ENCODE measurements at places on chromosomes 11 and 22.

GRCh38 chr22:31275018-31275417 lies 17.3 kb downstream of the PIK3IP1 start:
- DNase-seq = no peak

GRCh38 chr11:64522843-64523380 lies 68.1 kb upstream of the SLC22A12 start:
- DNase-seq = no peak

GRCh38 chr11:72824811-72825505 lies 10.7 kb downstream of the ATG16L2 start:
- DNase-seq = no peak

GRCh38 chr11:68004551-68005335 lies 846 bp upstream of the UNC93B1 start:
- no peak for DNase-seq

DNA sequence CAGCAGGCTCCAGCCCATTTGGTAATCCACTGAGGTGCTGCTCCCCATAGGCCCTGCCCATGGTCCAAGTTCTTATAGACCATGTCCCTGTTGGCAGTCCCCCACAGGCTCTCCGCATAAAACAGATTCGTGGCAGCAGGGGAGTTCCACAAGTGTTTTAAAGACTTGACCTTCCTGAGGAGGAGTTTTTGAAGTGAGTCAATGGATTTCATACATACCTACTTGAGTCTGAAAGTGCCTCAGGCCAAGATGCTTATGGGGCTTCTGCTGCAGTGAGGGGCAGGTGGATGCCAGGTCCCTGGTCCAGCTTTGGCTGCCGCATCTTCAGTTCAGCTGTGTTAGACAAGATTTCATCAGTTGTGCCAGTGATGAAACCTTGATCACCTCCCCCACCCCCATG lies 43.3 kb downstream of the CABIN1 start:
- no peak for DNase-seq

DNA sequence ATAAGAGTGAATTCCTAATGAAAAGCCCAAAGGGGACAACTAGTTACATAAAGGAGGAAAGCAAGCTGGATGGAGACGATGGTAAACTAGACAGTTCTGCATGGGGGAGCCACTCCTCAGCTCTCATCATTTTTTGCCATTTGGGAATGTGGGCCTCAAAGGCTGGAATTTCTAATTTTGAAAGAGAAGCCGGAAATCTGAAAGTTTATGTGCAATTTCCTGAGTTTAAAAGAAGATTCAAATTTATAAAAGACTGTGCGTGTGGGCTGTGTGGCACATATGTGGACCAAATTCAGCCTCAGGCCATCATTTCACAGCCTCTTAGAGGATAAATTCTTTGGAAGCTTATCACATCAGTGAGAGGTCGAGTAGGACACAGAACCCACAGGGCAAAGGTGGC lies 18.3 kb upstream of the CRY2 start:
- no peak for DNase-seq

DNA sequence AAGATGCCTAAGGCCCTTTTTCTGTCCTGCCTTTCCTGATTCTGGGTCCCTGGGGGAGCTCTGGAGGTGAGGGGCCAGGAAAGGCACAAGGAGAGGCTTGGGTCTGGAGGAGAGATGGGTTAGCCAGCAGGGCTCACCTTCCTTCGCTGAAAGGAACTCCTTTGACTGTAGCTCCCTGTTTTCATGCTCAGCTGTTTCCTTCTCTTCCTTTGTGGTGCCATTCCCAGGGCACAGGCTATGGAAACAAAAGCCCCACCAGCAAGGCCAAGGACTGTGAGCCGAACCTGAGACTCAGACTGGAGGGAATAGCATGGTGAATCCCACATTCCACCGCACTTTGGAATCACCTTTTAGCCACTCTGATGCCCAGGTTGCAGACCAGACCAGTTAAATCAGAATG lies 10.5 kb downstream of the SLC43A3 start:
- DNase-seq = no peak

DNA sequence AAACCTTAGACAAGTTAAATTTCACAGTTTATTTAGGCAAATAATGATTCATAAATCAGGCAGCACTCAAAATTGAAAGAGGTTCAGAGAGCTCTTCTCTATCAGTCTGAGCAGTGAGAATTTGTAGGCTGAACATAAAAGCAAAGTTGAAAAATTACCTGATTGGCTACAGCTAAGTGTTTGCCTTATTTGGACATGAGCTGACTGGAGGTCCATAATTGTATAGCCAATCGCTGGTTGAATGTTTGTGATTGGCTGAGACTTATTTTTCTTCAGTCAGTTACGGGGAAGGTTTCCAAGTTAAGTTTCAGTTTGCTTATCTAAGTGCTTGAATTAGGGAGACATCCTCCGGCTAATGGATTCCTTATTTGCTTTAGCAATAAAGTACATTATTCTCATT lies 527.5 kb downstream of the CNTN5 start:
- DNase-seq = no peak

GRCh38 chr22:24146194-24146616 lies 35.1 kb upstream of the SUSD2 start:
- no peak for DNase-seq

DNA sequence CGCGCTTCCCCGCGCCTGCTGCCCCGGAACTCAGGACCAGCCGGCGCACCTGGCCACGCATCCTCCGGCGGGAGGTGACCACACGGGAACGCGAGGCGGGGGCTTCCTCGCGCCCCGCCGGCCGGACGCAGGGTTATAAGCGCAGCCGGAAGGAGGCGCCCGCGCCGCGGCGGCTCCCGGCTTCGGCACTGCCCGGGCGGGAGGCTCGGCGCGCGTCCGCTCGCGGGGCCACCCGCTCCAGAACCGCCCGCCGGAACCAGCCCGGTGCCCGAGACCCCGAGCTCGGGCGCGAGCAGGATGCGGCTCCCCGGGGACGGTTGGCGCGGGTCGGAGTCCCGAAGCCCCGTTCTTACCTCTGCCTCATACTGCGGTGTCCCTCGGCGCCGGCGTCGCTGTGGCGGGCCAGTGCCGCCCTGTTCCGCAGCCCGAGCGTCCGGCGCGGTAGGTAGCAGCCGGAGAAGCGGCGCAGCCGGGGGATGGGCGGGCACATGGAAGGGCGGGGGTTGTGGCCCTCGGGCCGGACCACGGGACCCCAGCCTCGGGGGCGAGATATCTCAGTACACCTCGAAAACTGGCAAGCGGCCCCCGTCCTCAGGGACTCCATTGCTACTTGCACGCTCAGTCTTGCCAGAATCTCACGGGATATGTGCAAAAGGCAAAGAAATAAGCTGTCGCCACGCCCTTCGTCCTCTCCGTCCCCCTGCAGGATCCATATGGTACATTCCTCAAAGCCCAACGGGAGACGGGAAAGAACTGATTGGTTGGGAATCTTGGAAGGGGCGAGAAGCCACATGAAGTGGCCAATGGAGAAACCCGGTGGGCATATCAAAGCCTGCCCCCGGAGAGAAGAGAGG lies 23.1 kb downstream of the MICAL3 start:
- DNase-seq = peak; percentile 93

GRCh38 chr11:86292912-86293616 lies 9.0 kb upstream of the HIKESHI start:
- DNase-seq = no peak

- DNase-seq = no peak
Measured at GRCh38 chr11:6614446-6614845, 2.4 kb upstream of the TAF10 start.

DNA sequence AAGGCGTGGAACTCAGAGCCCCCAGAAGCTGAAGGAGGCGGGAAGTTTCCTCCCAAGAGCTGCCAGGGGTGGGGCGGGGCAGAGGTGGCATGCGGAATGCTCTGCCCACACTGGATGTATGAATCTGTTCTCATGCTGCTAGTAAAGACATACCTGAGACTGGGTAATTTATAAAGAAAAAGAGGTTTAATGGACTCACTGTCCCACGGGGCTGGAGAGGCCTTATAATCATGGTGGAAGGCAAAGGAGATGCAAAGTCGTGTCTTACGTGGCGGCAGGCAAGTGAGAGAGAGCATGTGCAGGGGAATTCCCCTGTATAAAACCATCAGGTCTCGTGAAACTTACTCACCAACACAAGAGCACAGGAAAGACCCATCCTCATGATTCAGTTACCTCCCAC lies 57.6 kb downstream of the SMIM38 start:
- DNase-seq = no peak

GRCh38 chr22:23268877-23269276 lies 88.6 kb downstream of the BCR start:
- no peak for DNase-seq

DNA sequence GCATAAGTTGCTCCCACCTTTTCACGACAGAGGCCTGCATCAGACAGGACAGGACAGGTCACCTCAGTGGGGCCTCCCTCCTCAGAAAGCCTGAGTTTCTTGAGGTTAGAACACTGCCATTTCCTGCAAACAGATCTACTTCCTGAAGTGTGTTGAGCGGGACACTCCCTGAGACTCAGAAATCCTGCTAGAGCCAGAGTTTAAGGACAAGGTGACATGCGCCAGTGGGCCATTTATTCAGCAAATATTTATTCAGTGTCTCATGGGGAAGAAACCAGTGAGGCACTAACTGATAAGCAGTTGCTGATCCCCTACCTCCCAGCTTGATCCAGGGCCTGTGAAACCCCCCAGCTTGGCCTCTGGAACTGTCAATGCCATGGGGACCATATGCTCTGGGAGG lies 454.6 kb downstream of the SOX6 start:
- no peak for DNase-seq

GRCh38 chr22:46931414-46931813 lies 169.0 kb downstream of the TBC1D22A start:
- DNase-seq = no peak

GRCh38 chr11:2576111-2576510 lies 123.7 kb downstream of the KCNQ1OT1 start:
- no peak for DNase-seq

DNA sequence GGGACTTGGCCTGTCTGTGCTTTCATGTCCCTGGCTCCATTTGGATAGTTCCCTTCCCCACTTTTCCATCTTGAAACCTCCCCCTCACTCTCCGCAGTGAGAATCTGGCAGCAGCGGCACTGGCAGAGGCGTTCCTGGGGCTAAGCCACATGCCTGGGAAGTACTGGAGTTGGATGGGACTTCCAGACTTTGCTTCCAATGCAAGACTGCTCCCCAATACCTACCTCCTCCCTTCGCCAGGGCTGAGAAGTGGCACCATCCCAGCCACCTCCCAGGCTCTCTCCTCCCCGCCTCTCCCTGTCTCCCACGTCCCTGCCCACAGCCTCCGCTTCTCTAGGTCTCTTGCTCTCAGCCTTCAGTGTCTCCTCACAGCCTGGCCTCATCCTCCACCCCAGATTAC lies 16.6 kb downstream of the TST start:
- DNase-seq = no peak

- DNase-seq = no peak
Measured at GRCh38 chr11:59010708-59011107, 71.4 kb downstream of the GLYATL1 start.

- peak; percentile 9 for DNase-seq
Measured at GRCh38 chr22:44080936-44081861, 57.1 kb downstream of the PARVB start.

DNA sequence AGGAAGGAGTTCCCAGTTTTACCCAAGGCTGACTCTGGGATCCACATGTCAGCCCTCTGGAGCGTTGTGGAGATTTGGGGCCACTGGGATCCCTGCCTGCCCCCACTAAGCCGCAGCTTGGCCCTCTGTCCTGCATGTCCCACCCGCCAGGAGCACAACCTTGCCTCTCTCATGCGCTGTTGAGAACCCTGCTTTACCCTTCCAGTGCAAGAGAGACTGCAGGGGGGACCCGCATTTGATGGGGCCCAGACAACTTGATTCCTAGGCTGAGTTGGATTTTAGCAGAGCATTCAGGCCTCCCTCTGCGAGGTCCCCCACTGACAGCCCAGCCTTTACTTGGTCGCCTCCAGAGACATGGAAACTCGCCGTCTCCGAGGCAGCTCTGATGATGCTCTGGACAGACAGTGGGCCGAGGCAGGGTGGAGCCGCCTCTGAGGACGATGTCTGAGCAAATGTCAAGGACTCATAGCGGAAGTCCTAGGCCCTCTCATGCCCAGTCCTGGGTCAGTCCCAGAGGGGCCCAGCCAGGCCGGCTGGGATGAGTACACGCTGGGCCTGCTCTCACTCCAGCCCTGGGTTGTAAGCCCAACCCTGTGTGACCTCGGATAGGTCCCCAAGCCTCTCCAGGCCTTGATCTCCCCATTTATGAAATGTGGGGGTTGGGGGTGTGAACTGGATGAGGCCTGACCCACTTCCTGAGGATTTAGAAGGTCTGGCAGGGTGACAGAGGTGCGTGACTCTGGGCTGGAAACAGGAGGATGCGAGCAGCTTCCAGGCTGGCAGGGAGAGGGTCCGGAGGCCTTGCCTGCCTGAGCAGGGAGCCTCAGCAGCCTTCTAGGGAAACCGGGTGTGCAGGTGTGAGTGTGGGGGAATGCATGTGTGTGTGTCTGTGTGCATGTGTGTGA lies 630 bp downstream of the CD5 start:
- DNase-seq = no peak

DNA sequence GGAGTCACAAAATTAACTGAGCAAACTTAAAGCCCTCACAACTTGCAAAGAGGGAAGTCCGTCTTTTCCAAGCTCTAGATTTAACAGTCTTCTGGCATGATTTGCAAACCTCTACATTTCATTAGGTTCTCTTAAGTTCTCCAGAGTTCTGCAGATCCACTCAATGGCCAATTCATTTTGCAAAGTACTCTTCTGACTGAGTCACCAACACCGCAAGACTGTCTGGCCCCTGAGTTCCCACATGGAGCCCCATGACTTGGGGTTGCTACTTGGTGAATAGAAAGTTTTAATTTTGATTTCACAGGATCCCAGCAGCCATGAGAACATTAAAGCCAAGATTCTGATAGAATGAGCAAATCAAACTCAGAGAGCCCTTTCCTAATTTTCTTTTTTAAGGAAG lies 134.5 kb downstream of the PLEKHA7 start:
- no peak for DNase-seq

DNA sequence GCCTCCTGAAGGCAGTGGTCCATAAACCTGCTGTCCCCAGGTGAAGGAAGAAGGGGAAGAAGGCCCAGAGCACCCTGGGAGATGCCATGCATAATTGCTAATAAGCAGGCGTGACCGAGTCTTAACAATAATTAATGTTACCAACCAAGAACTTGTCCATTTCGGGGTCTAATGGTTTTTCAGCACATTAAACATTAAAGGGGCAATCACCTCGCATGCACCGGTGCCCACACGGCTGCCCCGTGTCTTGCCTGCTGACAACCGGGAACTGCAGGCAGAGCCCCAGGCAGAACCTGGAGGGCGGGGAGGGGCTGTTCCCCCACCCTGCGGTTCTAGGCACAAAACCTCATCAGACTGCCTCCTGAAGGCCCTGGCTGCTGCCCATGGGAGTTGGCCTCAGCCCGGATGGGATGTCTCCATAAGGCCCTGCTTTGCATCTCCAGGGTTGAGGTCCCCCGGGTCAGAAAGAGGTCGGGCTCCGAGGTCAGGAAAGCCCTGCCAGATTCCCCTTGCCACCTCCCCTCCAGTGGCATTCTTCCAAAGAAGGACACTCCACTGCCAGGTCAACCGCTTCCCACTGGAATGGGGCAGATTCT lies 169.0 kb downstream of the BUD13 start:
- no peak for DNase-seq

GRCh38 chr11:77079666-77080065 lies 12.9 kb downstream of the CAPN5 start:
- DNase-seq = no peak
